Esophagus squamous epithelium (tissue), 5 donors: ENCODE measurements at places on chromosomes 6 and 20.

GRCh38 chr6:23011615-23012014, 442.2 kb downstream of the HDGFL1 start:
- DNase-seq = no peak

DNA sequence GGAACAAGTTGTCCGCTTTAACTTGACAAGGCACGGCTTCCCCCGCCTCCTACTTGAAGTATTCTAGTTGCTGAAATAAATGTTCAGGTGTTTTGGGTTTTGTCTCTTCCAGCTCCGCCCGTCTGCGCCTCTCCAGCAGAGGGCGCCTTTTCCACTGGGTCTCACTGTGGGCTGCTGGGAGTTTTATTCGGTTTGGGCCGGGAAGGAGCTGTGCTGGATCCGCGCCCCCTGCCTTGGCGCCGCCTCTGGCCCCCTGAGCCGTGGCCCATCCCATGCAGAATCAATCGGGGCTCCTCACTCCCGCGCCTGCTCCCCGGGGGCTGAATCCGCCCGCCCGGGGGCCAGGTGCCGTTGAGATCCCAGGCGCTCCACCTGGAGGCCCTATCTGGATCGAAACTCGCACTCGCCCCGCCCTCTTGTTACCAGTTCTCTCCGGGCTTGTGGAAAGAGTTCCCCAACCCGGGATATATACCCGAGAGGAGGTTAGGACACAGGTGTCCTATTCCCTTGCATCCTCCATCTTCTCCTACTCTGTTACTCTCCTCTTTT, 51.0 kb upstream of the TCF21 start:
- DNase-seq = no peak

- no peak for DNase-seq
Measured at GRCh38 chr20:34988191-34988540, 32.5 kb downstream of the MYH7B start.

DNA sequence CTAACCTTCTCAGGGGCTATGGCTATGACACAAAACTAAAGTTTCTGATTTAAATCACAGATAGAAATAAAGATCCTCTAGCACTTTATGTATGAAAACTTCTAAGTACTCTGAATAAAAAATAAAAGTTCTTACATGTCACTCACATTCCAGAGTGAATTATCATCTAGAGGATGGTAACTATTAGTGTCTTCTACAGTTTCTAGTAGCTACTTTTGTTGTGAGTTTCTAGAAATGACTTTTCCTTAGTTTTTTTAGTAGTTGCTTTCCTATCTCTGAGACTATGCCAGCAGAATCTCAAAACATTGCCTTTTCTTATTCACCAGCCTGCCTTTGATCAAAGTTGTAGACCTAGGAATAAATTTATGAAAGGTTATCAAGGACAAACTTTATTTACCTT, 10.1 kb downstream of the ZNF318 start:
- DNase-seq = no peak

GRCh38 chr6:4895971-4896370, 107.9 kb downstream of the RPP40 start:
- DNase-seq = no peak

- no peak for DNase-seq
Measured at GRCh38 chr20:44495802-44496481, 20.3 kb downstream of the TTPAL start.

DNA sequence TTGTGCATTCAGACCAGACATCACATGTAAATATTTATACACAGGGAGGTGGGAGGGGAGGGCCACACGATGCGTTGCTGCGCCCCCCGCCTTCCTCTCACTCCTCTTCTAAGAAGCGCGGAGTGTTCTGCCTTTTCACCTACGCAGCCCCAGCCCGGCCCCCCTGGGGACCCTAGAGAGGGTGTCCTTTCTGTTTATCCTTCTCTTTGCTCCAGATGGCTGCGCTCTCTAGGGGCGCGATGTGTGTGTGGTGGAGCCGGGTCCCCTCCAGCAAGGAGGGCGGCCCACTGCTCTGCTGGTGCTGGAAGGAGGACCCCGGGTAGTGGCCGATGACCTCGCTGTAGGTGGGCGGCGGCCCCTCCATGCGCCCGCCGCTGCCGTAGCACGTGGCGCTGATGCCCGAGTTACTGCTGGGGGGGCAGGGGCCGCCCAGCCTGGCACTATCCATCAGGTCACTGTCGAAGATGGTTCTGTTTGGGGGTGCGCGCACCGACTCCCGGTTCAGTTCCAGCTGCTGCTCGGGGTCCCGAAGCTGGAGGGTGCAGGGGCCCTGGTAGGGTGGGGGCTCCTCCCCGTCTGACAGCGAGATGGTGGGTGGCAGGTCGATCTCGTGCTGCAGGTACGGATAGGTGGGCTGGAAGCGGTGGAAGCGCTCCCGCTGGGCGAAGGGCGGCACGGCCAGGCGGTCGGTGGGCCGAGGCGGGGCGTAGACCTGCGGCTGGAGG, 31.8 kb upstream of the ZBP1 start:
- no peak for DNase-seq

- no peak for DNase-seq
Measured at GRCh38 chr6:169533301-169534038, 168.4 kb downstream of the WDR27 start.
